Stimulated activated CD4-positive, alpha-beta T cell treated with anti-CD3 and anti-CD28 coated beads, TNF-alpha, amount 100 ng/mL, for 24 hours (primary cell): ENCODE measurements at places on chromosomes 11 and 22.

GRCh38 chr11:10969387-10969786, 111.5 kb upstream of the ZBED5 start:
- no peak for DNase-seq

GRCh38 chr11:46127150-46127638, 5.9 kb upstream of the PHF21A start:
- DNase-seq: peak; percentile 15

GRCh38 chr11:59611570-59612565, 3.7 kb downstream of the OSBP start:
- DNase-seq: no peak

DNA sequence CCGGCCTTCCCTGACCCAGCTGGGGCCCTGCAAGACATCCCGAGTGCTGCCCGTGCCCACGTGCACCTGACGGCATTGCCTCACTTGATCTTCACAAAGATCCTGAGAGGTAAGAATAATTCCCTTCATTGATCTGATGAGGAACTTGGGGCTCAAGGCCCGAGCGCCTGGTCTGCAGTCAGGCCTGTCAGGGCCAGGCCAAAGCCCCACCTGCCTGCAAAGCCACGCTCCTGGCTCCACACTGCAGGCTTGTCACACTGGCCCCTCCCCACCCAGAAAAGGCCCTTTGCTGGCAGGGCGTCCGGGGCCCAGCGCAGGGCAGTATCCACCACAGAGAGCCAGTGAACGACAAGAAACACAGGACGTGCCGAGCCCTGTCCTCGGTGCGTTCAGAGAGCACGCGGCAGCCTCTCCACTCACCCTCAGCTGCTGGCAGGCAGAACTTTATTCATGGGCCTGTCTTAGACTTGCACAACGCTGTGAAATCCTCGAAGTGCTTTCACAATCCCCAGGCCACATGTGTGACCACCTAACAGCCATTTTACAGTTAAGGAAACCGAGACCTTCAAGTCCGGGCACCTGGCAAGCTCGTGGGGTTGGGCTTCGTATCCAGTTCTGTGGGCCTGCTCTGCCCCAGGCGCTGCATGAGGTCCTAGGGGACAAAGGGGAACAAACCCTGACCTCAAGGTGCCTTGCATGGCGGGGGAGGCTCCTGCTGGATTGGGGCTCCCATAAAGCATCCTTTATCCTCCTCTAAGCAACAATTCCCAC, 14.8 kb downstream of the KIAA0930 start:
- DNase-seq: no peak

DNA sequence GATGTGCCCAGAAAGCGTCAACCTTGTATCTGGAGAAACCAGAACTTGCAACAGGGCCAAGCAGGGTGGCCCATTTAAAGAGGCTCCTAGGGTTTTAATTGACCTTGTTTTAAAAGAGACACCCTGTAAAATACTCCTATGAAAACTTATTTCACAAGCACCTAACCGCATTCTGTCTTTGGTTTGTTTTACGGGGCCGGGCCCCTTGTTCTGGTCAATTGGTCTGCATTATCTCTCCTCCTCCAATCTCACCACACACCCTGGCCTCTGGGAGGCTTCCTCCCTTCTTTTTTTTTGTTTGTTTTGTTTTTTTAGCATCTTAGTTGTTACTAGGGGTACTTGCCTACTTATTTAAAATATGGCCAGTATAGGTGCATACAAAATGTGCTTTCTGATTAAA, 4.7 kb downstream of the EHF start:
- no peak for DNase-seq

- DNase-seq: no peak
Measured at GRCh38 chr22:25051073-25051472, 98.6 kb downstream of the KIAA1671 start.

DNA sequence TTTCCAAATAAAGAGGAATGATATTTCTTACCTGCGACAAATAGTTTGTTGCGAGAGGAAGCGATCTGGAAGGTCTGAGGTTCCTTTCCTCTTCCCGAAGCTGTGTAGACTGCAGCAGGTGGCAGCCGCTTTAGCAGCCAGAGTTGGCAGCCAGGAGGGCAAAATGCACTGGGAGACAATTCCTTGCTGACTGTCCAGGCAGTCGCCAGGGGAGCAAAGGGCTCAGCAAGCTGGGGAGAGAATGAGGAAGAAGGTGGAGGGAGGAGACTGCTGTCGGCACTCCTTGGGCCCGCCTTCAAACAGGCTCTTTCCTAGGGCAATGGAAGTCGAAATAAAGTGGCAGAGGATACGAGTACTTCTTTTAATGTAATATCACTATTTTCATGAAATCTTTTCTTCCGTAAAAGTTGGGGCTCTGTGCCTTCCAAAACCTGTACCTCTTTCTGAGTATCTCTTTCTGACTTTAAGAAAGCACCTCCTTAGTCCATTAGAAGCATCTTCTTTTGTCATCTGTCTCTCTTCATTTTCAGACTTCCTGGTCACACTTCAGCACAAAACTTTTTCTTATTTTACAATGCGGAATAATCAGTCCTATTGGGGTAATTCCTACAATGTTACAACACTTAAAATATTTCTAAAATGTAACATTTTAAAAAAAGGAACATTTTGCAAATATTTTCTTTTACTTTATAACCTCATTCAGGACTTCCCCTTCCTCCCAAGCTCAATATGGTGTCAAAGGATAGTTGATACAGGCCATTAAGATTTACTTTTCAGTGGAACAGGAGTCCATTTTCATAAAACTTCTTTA, at the start of gene IL18:
TSS of gene IL18 (minus strand) at position 220 of the 811 bp plus-strand sequence. CDS start 9,041 bp downstream, outside the sequence.
- DNase-seq: no peak

- DNase-seq: no peak
Measured at GRCh38 chr11:45145083-45145378, 1.4 kb upstream of the PRDM11 start.

GRCh38 chr11:122754553-122755322, 83.6 kb upstream of the CRTAM start:
- DNase-seq: no peak

DNA sequence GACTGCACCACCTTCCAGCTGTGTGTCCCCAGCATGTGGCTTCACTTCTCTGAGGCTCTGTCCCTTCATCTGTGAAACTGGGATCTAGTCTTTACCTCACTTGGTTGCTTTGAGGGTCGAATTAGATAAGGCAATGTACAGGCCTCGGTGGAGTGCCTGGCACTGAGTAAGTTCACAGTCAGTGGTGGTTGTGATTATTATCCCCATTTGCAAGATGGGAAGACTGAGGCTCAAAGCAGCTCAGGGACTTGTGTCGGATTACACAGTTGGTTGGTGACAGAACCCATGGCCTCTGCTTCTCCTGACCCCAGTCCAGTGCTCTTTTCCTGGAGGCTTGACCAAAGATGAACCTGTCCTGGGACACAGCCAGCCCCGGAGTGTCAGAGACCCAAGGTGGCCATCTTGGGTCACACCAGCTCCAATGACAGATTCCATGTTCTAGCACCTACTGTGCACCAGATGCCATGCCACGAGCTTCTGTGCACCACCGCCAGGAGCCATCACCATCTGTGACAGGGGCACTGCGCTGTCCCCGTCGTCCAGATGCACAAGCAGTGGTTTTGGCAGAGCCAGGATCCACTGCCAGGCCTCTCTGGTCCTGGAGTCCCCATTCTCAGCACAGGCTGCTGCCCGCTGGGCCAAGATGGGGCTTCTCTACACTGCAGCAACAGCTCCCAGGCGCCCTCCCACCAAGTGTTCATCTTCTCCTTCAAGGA, 60.5 kb downstream of the IGLL1 start:
- no peak for DNase-seq

DNA sequence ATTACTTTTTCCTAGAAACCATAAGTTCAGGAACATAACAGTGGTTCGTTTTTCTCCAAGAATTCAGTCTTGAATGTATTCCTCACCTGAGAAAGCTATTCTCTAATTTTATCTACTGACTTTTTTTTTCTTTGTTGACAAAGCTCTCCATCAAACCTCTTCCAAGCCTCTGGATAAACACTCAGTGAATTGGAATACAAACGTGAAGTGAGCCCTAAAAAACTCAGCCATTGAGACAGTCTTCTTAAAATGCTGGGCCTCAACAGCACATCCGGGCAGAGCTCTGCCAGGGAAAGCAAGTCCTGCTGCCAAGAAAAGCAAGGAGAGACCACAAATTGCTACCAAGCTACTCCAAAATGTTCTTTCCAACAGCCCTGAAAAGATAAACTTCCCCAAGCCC, 7.7 kb upstream of the SLC1A2 start:
- no peak for DNase-seq

GRCh38 chr11:117799634-117800033, 2.6 kb upstream of the DSCAML1 start:
- DNase-seq: no peak

DNA sequence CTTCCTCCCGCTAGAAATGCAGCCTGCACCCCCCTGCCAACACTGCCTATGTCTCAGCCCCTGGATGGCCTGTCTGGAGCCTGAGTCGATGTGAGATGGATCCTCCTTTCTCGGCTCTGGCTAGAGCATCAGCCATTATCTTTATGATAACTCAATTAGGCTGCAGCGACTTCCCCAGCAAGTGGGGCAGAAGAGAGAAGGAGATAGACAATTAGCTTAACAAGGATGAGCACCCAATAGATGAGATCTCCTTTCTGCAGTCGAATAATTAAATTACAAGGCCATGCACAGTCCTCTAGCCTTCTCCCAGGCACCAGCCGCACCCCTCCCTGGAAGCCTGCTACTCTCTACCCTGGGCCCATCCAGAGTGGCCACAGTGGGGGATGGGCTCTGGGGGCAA, 179.3 kb downstream of the CEP164 start:
- DNase-seq: no peak

- DNase-seq: no peak
Measured at GRCh38 chr22:42462016-42462415, 29.8 kb upstream of the NFAM1 start.

DNA sequence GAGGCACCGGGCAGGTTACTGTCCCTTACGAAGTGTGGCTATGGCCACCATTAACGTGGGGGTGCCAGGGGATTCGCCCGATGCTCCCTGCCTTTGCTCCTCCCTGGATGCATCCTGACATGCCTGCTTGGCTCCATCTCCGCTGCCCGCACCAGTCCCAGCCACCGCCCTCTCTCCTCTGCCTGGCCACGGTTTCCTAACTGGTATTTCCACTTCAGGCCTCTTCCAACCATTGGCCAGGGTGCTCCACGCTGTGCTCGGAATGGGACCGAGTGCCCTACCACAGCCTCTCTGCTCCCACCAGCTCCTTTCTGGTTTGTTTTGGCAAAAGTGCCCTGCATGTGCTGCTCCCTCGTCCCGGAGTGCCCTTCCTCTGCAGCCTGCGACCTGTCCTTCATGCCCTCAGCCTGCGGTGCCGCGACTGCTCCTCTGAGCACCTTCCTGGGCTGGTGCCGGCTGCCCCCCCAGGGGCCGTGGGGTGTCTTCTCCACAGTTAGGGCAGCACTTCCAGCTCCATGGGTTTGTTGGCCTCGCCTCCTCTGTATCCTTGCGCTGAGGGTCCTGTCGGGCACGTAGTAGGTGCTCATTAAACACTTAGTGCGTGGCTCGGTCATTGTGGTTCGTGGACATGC, 12.6 kb upstream of the GRAMD4 start:
- no peak for DNase-seq

- no peak for DNase-seq
Measured at GRCh38 chr11:95520369-95521132, 269.0 kb downstream of the FAM76B start.

- peak; percentile 99 for DNase-seq
Measured at GRCh38 chr22:31749636-31750364, at the start of gene PRR14L. TSS of gene PRR14L (minus strand) at chr22:31750132. CDS start at chr22:31738860, 11,272 bp downstream.

- DNase-seq: no peak
Measured at GRCh38 chr11:1696608-1697570, at the start of gene KRTAP5-6. TSS of gene KRTAP5-6 (plus strand) at chr11:1697195. CDS start at chr11:1697246, 51 bp downstream.

GRCh38 chr11:11894486-11894885, 52.7 kb downstream of the USP47 start:
- DNase-seq: no peak

DNA sequence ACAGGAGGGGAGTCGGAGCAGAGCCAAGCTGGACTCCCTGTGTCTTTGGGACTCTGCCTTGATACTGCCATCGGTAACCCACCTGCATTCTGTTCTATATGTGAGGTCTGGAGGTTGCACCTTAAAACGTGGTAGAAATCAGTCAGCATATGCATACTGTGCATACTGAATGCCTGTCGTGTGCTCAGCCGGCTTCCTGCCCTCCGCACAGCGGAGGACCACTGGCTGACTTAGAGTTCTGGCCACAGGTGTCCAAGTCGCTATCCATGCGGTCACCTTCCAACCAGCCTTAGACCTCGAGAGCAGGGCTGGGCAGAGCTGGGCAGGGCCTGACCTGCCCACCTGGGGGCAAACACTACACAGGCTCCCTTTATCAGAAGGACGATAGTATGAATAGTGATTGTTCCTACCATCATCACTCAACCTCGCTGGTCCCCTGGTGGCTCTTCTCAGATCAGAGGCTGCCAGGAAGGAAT, 3.8 kb downstream of the TBC1D10C start:
- no peak for DNase-seq

- peak; percentile 19 for DNase-seq
Measured at GRCh38 chr22:19679522-19680101, 34.7 kb upstream of the SEPTIN5 start.

DNA sequence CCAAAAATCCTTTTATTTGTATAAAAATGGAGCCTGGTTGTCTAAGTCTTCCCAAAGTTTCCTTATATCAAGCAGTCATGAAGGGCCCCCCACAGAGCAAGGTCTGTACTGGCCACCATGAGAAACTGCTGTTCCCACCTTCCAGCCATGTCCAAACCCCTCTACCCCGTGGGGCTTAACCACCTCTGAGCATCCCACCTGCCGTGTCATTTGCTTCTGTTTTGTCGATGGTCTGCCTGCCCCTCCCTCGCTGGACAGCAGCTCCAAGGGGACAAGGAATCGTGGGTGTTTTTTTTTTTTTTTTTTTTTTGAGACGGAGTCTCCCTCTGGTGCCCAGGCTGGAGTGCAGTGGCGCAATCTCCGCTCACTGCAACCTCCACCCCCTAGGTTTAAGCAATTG, 11.1 kb upstream of the ANO1 start:
- no peak for DNase-seq

DNA sequence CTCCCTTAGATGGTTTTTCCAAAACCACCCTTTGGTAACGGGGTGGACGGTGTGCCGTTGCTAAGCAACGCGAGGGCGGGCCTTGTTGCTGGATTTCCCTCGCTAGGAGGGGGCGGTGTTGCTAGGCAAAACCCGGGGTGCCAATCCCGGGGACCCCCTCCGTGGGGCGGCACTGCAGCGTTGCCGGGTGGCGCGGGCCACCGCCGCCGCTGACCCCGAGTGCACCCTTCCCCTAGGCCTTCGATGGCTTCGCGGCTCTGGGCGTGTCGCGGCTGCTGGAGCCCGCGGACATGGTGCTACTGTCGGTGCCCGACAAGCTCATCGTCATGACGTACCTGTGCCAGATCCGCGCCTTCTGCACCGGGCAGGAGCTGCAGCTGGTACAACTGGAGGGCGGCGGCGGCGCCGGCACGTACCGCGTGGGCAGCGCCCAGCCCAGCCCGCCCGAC, 8.9 kb downstream of the EHBP1L1 start:
- no peak for DNase-seq

DNA sequence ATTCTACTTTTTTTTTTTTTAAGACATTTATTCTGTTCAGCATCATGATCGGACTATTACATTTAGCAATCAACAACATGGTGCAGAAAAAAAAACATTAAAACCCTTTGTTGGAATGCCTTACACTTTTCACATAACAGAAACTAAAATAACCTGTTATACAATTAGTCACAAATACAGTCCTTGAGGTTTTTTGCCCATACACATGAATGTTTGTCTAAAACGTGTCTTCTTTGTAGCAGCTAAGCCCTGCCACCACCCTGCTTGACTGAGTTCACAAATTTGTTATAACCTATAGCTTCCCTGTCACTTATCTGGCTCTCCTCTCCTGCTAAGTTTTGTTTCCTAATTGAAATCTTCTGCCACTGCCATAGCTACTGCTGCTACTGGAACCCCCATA, 75.4 kb upstream of the ARHGAP20 start:
- DNase-seq: no peak
